Kidney glomerular epithelial cell (primary cell): ENCODE measurements at places on chromosomes 2 and 18.

GRCh38 chr18:76881744-76882143 lies 59.4 kb downstream of the ZNF236 start:
- DNase-seq = no peak

DNA sequence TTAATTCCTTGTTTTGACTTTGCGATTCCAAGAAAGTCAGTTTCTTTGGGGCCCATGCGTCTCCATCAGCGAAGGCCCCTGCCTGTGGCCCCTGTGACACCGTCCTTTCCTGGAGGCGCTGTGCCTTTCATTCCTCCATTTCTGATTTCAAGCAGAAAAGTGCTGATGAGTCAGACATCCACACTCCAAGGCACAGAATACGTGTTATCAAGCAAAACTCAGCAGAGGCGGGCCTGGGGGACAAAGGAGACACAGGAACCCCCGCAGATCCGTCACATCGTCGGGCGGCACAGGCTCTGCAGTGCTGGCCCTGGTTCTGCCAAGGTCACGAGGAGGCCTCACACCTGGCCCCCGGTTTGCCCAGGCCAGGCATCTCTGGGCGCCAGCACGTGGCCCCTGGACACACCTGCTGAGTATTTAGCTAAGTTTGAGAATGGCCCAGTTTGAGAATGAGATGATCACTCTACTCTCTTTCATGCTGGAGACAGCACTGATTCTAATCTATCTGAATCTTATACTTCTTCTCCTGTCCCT lies 7.2 kb upstream of the SALL3 start:
- DNase-seq = no peak

DNA sequence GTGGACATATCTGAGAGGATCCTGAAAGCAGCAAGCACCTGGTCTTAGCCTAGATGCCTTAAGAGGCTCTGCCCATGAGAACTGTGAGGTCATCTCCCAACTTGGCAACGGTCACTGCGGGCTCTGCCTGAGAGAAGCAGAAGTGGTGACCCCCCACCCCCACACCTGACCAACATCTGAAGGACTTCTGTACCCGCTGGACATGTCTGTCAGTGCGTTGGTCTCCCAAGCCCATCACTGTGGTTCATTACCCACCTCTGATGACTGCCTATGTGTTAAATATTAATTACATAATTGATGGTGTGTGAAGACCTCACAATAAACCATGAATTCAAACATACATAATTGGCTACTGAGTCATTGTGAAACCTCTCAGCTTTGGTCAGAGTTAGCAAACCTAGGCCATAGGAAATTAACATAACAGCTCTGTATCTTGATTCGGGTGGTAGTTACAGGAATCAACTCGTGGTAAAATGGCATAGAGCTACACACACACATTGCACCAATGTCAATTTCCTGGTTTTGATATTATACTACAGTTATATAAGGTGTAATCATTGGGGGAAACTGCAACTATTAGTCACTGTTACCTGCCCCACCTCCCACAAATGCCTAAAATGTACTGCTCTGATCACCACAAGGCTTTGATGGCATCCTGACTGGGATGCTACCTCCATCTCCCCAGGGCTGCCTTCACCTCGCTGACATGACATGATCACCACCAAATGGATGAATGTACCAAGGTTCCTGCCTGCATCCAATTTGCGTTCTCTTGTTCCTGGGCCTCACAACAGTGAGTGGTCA lies 4.3 kb upstream of the GALNT1 start:
- peak; percentile 96 for DNase-seq

DNA sequence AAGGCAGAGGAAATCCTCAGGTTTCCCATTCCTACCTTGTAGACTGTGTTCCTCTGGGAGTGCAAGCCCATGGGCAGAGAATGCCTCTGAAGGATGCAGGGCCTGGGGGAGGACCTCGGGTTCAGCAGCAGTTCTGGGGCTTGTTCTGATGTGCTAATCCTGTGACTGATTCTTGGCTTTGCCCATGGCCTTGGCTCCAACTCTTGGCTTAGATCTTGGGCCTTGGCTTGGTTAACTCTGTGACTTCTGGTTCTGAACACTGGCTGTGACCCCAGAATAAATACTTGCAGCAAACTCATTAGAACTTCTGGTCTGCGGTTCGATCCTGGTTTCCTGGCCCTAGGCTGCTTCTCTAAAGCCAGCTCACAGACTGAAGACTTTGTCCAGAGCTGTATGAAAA lies 366.9 kb upstream of the ZEB2 start:
- DNase-seq = no peak
